ENCODE measurements at places on chromosomes 12 and 14.

DNA sequence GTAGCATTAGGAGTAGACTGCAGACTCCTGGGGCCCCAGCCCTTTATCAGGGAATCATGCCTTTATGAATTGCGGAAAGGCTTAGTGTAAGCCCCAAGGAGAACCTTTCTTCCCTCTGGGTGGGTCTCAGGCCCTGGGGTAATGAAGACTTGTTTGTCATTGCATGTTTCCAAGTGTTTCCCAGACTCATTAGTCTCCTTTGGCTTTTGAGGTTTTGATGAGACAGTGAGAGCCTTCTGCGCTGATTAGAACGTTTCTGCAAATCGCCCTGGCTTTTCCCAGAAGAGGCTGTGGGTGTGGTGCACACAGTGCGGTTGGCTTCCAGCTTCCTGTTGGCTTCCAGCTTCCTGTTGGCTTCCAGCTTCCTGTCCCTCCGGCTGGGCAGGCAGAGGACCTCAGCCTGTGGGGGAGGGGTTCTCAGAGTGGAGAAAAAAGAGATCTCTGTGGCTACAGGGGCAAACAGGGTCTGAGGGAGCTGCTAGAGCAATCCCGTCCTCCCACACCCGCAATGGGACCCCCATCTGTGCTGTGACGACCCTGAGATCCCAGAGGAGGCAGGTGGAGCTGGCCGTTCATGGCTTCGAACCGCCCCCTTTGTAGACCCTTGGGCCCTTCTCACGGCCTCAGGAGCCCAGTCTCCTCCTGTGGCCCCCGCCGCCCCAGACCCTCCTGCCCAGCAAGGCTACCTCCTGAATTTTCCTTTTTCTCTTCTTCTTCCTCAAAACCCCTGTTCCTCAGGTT, 42.1 kb downstream of the GPR68 start:
- no peak for DNase-seq

DNA sequence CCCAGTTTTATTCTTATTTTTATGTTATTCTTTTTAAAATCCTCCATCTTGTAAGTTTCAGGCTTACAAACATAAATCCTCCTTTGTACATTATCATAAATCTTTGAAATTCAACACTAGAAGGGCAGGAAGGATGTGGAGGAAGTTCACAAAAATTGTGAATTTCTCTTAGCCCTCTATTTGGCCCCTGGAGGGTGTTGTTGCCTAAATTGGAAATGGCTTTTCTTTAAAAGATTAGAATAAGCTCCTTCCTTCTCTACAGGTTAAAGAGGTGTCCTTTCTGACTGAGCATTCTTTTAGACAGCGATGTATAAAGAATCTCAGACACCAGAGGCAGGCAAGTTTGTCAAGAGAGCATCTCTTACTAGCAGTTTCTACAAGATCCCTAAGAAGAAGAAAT, 391.7 kb upstream of the OR4E1 start:
- no peak for DNase-seq

GRCh38 chr12:57454566-57455373, at the start of gene INHBE:
INHBE (plus strand) TSS chr12:57455307; CDS start chr12:57455537, 230 bp downstream.
- no peak for DNase-seq

DNA sequence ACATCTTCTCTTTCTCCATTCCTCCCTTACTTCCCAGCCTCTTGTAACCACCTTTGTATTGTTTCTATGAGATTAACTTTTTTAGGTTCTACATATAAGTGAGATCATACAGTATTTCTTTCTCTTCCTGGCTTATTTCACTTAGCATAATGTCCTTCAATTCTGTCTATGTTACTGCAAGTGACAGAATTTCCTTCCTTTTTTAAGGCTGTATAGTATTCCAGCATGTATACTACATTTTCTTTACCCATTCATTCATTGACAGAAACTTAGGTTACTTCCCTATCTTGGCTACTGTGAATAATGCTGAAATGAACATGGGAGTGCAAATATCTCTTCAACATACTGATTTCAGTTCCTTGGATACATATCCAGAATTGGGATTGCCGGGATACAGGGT, 18.2 kb downstream of the TMX1 start:
- DNase-seq: no peak

DNA sequence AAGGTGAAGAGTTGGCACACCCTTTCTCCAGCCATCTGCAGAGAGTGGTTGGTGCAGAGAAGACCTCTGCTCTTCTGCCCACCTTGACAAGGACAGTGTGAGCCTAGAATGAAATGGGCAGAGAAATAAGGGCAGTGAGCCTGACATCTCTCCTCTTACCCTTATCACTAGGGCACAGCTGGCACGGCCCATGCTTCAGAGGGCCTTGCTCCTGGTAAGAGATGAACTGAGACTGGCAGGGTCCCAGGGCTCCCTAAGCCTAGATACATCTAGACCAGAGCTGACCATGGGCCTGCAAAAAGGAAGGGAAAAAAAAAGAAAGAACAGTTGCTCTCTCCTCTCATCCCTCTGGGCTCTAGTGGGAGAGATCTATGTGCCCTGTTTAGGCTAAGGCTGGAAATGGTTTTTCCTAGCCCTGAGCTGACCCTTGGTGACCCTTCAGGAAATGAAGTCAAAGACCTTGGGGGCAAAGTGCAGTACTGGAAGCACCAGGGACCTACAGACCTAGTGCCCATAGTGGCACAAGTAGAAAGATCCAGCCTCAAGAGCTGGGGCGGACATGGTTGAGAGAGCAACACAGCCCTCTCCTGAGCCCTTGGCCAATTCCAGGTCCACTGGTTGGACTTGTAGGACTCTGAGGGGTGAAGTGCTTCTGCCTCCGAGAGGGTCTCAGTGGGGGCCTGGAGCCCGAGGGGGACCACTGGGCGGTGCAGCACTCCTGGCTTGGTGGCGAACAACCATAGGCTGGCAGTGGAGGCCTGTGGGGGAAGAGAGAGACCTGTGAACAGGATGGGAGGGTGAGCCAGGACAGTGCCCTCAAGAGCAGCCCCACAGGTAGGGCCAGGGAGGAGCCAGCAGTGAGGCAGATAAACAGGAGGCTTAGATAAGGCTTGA, 22.0 kb downstream of the PRPF40B start:
- DNase-seq: no peak

DNA sequence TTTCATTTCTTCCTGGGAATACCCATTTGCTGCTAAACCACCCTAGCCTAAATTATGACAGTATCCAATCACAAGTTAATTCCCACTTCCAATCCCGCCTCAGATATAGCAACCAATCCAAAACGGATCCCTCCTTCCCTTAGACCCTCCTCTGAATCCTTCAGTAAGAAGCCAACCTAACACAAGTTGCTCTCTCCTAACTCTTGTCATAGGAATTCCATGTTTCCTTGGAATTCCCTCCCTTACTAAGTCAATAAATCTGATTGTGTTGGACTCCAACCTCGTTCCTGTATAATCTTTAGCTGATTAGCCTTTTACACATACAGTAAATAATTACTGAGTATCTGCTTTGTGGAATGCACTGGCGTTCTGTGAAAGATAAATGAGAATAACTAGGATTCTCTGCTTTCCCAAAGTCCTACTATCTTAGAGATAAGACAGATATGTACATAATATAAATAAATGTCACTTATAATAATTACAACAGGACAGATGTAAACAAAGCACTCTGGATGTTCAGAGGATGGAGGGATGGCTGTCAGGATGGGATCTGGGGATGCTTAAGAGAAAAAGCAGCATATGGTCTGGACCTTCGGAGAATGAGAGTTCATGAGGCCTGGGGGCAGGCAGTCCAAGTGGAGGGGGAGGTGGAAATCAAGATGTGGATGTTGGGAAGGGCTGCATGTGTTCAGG, 185.8 kb upstream of the SOX5 start:
- no peak for DNase-seq

GRCh38 chr14:59699442-59699841, 122.8 kb upstream of the CCDC175 start:
- no peak for DNase-seq

DNA sequence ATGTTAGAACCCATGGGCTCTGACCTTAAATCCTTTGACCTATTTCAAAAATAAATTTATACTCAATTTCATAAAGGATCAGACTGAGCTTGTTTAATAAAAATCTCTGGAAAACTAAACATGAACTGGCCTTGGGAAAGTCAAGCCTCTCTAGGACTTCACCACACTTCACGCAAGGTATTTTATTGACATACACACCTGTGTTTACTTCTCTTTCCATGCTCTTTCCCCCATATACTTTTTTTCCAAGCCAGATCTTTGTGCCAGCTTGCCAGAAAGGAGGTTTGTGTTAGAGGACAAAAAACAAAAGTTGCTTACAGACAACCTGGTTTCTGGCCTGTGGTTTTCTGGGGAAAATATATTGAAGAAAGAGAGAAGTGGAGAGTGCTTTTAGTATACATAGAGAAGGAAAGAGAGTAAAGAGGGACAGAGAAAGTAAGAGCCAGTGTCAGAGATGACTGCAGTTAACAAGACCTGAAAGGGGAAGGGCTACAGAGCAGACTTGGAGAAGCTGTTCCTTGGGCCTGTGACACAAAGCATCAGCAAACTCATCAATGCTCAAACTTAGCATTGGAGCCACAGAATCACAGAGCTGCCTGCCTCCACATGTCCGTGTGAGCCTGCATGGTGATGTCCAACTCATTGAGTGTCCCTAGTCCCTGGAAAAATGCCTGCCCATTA, 77.3 kb upstream of the TMTC2 start:
- no peak for DNase-seq

- no peak for DNase-seq
These were observed 3.8 kb downstream of the PGF start for GRCh38 chr14:74951443-74952179.

- DNase-seq: no peak
These were observed 91.8 kb downstream of the DDX51 start for GRCh38 chr12:132052196-132052932.

DNA sequence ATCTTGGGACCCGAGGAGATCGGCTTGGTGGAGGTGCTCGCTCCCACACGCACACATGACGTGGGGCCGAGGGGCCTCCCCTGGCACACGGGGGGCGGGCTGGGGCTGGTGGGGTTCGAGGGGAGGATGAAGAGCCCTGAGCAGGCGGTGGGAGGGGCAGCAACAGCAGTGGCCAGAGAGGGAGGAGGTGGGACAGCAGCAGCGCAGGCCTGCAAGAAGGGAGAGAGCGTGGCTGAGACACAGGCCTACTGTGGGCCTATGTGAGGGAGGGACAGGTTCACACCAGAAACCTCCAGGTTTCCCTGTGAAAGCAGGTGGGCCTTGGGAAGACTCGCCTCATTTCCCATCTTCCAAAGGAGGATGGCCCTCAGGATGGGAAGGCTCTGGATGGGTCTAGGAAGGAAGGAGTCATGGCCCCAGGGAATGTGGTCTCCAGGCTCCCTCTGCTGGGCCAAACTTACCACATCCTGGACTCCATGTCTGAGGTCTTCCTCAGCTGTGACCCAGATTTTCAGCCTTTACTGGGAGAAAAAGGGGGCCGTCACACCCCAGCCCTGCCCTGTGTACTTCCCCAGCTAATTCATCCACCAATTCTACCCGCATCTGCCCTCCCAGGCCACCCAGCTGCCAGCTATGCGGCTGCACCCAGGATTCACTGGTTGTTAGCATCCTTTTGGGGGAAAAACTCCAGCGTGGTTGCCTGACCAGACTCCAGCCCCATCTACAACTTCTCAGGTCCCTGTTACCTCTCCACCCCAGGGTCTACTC, 2.8 kb downstream of the PIANP start:
- DNase-seq: no peak

- DNase-seq: no peak
These were observed 73.4 kb downstream of the PRMT8 start for GRCh38 chr12:3564411-3564810.

DNA sequence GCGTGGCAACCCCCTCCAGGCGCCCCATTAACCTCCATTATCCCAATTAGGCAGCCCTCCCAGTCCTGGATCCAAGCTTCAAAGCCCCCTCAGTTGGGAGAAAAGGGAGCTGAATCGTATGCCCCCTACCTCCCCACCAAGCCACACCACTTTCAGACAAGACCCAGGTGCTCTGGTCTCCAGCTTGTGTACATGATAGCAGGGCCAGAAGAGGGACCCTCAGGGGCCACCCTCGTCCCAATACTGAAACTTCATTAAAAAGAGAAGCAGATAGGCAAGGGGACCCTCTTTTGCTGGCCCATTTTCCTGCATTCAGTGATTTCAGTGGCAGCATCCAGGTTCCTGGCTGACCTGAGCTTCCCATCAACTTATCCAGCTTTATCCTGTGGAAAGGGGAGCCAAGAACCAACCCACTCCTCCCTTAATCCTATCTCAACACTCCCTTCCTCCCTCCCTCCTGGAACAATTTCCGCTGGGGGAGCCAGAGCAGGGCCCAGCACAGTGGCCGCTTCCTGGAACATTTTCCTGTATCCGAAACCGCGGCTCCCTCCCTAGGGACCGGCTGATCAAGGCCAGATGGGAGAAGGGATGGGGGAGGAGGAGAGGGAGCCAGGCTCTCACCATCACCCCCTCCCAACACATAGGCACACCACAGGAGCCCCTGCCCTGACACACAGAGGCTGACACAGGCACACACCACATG, 9.5 kb upstream of the SP7 start:
- no peak for DNase-seq

GRCh38 chr14:103451401-103451800, 66.2 kb downstream of the MARK3 start:
- no peak for DNase-seq

DNA sequence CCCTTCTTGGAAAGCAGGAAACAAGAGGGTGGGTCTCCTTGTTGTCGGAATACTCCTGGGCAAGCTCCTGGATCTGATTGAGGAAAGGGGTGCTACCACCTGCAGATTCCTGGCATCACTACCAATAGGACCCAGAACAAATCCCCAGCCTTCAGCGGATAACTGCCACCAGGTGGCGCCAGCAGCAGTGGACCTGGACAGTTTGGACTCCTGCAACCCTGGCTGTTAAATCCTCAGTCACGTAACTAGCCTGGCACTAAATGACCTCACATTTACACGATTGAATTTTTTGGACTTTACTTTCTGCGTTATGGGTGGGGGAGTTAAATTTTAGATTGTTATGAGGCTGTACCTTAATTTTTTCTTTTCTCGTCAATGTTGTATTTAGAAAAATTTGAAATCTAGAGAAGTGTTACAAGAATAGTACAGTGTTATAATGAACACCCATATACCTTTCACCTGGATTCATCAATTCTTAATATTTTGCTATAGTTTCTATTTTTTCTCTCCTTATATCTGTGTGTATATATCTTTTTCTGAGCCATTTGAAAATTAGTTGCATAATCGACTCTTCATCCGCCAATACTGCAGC, 95.6 kb downstream of the GAS2L3 start:
- DNase-seq: peak; percentile 16

GRCh38 chr12:16920451-16920850, 314.5 kb upstream of the LMO3 start:
- DNase-seq: no peak

DNA sequence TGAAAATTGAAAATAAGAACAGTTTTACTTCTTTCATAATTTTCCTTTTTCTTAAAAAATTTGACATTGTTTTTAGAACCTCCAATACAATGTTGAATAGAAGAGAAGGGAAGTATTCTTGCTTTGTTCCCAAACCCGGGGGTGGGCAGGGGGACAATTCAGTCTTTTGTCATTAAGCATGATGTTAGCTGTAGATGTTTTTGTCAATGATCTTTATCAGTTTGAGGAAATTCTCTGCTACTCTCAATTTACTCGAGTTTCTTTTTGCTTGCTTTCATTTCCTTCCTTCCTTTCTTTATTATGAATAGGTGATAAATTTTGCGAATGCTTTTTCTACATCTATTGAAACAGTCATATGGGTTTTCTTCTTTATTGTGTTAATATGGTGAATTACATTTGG, 183.2 kb upstream of the FRMD6 start:
- DNase-seq: no peak

GRCh38 chr12:118307069-118307954, 65.4 kb downstream of the TAOK3 start:
- DNase-seq: peak; percentile 4
